ENCODE measurements at places on chromosomes 1 and 21.

- no peak for DNase-seq
Measured at GRCh38 chr1:192539297-192540092, 36.1 kb upstream of the RGS1 start.

GRCh38 chr1:17392199-17392740, 20.3 kb downstream of the PADI6 start:
- DNase-seq: no peak

- no peak for DNase-seq
Measured at GRCh38 chr1:47187231-47187925, 2.5 kb downstream of the PDZK1IP1 start.

- no peak for DNase-seq
Measured at GRCh38 chr1:167928457-167928852, 8.0 kb upstream of the DCAF6 start.

GRCh38 chr21:37762606-37763005, 153.7 kb downstream of the KCNJ6 start:
- no peak for DNase-seq

DNA sequence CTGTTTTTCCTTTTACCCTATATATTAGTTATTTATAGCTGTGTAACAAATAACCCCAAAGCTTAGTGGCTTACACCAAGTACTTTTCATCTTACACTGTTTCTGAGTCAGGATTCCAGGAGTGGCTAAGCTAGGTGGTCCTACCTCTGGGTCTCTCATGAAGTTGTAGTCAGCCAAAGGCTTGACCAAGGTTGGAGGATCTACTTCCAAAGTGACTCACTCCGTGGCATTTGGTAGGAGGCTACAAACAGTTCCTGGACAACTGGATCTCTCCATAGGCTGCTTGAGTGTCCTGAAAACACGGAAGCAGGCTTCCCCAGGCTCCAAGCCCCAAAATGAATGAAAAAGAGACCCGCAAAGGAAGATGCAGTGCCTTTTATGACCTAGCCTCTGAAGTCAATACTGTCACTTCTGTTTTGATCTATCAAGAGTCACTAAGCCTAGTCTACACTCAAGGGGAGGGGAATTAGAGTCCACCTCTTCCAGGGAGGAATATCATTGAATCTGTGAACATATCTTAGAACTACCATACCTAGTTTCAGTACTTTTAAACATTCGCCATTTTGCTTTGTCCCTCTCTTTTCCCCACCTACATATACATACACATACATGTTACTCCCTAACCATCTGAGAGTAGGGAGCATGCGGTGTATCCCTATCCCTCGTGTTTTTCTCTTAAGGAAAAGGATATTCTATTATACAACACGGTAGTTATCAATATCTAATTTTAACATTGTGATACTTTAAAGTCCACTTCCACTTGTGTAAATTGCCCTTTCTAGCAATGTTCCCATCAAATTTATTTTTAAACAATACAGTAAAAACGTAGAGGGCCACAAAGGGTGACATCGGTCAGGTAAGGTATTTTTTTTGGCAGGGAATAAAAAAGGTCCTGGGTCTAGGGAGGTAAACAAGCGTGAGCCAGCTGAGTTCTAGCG, 67.2 kb downstream of the SLC35A3 start:
- DNase-seq: no peak

Data from stimulated activated naive CD8-positive, alpha-beta T cell treated with anti-CD3 and anti-CD28 coated beads, Interleukin-15, Interleukin-2, amounts not matched to agents 100 U/mL and 50 U/mL, for 24 hours (primary cell).